ENCODE measurements at places on chromosomes 16 and 17.

DNA sequence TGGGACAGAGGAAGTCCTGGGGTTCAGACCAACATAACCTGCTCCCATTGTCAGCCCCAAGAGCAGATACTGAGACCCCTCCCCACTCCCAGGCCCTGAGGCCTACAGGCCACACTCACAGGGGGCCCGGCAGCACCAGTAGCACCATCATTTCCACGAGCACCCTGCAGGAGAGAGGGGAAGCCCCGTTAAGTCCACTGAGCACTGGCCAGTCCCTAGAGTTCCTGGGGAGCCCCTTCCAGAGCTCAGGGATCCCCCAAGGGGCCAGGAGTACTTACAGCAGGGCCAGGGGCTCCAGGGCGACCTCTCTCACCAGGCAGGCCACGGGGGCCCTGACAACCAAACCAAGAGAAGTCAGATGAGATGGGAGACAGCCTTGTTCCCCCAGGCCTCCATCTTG is 5.4 kb downstream of the COL1A1 start:
- no peak for DNase-seq

DNA sequence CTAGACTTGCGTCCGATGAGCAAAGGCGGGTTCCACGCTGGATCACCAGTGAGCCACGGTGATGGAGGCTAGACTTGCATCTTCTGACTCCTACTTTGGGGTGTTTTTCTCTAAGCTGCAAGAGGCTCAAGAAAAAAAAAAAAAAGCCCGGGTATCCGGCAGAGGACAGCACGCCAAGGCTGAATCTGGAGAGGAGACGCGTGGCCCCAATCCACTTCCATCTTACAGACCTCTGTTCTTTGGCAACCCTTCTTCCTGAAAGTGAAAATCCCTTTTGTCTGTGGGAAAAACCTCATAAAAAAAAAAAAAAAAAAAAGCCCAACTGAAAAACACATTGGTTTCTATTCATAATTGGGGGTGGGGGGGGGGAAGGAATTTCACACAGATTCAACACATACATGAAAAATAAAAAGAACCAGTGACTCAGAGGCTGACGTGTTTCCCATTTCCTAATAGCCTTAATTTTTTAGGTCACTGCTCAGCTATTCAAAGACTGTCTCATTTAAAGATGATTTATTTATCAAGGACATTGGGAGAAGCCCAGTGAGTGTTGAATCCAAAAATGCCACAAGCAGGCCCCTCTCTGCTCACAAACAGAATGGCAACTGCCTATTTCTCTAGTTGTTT is 258.3 kb downstream of the FOXL1 start:
- no peak for DNase-seq

DNA sequence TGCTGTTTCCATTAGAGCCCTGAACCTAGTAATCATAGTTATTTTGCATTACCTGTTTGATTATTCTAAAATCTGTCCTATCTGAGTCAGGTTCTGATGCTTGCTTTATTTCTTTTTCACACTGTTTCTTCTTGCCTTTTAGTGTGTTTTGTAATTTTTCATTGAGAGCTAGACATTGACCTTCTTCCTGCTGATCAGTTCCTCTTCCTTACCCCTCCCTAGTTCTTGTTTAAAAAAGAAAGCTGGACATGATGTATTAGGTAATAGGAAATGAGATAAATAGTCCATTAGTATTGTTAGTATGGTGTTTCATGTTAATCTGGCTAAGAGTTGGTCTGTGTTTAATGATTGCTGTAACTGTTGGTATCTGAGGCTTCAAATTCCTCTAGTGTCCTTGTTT is 13.4 kb downstream of the WWP2 start:
- no peak for DNase-seq

DNA sequence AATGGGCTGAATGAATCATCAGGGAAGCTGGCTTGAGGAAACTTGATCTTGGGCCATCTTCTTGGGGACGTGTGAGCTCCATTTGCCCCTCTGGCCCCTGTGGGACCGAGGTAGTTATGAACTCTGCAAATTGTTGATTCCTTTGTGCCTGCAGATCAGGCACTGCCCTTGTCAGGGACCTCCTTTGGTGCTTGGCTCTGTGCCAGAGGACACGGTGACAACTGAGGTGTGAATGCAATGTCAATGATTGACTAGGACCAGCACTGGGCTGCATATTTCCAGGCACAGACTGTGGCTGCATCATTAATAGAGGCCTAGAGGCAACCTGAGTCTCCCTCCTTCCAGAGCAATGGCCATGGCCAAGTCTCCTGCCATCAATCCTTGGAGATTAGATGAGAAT is 23.8 kb downstream of the PDILT start:
- DNase-seq = no peak

GRCh38 chr16:10250137-10250828 is 68.1 kb upstream of the GRIN2A start:
- no peak for DNase-seq
